Foreskin keratinocyte (primary cell): ENCODE measurements at places on chromosomes 2 and 18. TPM values are rescaled to one million over a fixed set of nuclear protein-coding genes. Genes with fewer than 3 reads are reported as not detected.

The CFC1 gene
- not detected in 2 replicates for polyA plus RNA-seq

The UGT1A8 gene
- polyA plus RNA-seq: not detected in 2 replicates

The CLEC4F gene
- not detected in 2 replicates for polyA plus RNA-seq

The PARD6G gene
- 14.0 and 14.1 TPM in 2 replicates for polyA plus RNA-seq

The NDUFS1 gene
- 26.8 and 32.7 TPM in 2 replicates for polyA plus RNA-seq

The B3GNT7 gene
- polyA plus RNA-seq: 0.07 and 0.08 TPM in 2 replicates

The ATP8B1 gene
- polyA plus RNA-seq: 2.4 and 2.9 TPM in 2 replicates

The SERPINB13 gene
- 2.0 and 2.7 TPM in 2 replicates for polyA plus RNA-seq

The CHRND gene
- not detected in 2 replicates for polyA plus RNA-seq

The ALPP gene
- polyA plus RNA-seq: not detected in 2 replicates

The SLC35F6 gene
- polyA plus RNA-seq: 26.7 and 28.5 TPM in 2 replicates

The DNAJC5G gene
- polyA plus RNA-seq: not detected in 2 replicates

The RIT2 gene
- not detected in 2 replicates for polyA plus RNA-seq

The DPYSL5 gene
- polyA plus RNA-seq: not detected in 2 replicates

The KYNU gene
- polyA plus RNA-seq: 0.12 and 2.6 TPM in 2 replicates

The FAM161A gene
- 1.2 and 1.5 TPM in 2 replicates for polyA plus RNA-seq

The UGT1A5 gene
- not detected in 2 replicates for polyA plus RNA-seq

The DPY30 gene
- 134 and 141 TPM in 2 replicates for polyA plus RNA-seq

The PPP1R7 gene
- 109 and 112 TPM in 2 replicates for polyA plus RNA-seq

The LBX2 gene
- 0.67 TPM in 2 replicates for polyA plus RNA-seq

The FLACC1 gene
- 0.04 TPM in 1 of 2 replicates, not detected in the other for polyA plus RNA-seq

The PAX8 gene
- polyA plus RNA-seq: 4.5 and 5.7 TPM in 2 replicates

The ARHGAP15 gene
- polyA plus RNA-seq: not detected in 2 replicates
